ENCODE measurements at places on chromosomes 6 and 20. TPM values are rescaled to one million over a fixed set of nuclear protein-coding genes. Genes with fewer than 3 reads are reported as not detected.

Gene TNFRSF6B
- 1.7 TPM for total RNA-seq

Gene ZNF165
- 4.6 TPM for total RNA-seq

Gene TMEM217
- total RNA-seq, result 2.5 TPM

Gene WFDC2
- total RNA-seq, result 0.56 TPM

Gene HLA-DRA
- total RNA-seq, result 4.3 TPM

Gene OGFRL1
- total RNA-seq, result 4.0 TPM

- DNase-seq, result no peak
Measured at GRCh38 chr20:62197311-62197710, 14.5 kb downstream of the MTG2 start.

DNA sequence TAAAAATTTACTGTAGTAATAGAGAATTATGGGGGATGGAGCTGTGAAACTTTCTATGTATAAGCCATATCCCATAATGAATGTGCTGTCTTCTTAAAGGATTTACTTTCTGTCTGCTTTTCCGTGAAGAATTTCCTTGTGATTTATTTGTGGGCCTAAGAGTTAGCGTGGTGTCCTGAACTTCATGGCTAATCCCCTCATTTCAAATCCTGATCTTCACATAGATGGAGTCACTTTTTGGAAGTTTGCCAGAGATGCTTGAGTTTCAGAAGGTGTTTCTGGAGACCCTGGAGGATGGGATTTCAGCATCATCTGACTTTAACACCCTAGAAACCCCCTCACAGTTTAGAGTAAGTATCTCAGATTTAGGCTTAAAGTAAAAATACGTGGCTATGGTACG, 19.4 kb upstream of the CLDN20 start:
- no peak for DNase-seq

DNA sequence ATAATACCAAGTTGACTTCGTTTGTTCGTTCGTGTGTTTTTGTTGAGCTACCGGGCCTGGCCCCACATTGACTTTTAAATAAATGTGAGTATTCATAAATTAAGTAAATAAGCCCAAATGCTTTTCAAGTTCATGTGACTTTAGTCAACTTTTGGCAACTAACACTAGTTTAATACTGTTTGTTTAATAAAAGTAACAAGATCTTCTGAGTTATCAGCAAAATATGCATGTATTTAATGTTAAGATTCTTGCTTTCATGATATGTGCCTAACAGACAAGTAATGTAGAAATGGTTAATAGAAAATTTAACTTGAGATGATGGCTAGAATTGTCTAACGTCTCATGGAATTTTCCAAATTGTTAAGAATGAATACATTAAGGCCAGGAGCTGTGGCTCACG, 38.7 kb upstream of the ECI2 start:
- no peak for DNase-seq

- DNase-seq, result no peak
Measured at GRCh38 chr20:31989030-31989645, 21.1 kb upstream of the CCM2L start.

- peak; percentile 22 for DNase-seq
Measured at GRCh38 chr6:46410334-46410953, 80.8 kb downstream of the RCAN2 start.

Data from activated CD4-positive, alpha-beta T cell treated with anti-CD3 and anti-CD28 coated beads for 36 hours (primary cell).